Subcutaneous preadipocyte (primary cell): ENCODE measurements at places on chromosomes 2 and 18. TPM values are rescaled to one million over a fixed set of nuclear protein-coding genes. Genes with fewer than 3 reads are reported as not detected.

COL4A4 gene
- total RNA-seq: under 0.01 TPM in 2 replicates

SERPINB11 gene
- total RNA-seq: not detected in 2 replicates

ATOH8 gene
- total RNA-seq: 5.5 and 7.7 TPM in 2 replicates

SFTPB gene
- not detected in 2 replicates for total RNA-seq

SOX11 gene
- total RNA-seq: not detected in 2 replicates

KANSL1L gene
- 11.4 and 12.3 TPM in 2 replicates for total RNA-seq

ALPG gene
- total RNA-seq: not detected in 2 replicates

ALPP gene
- not detected in 2 replicates for total RNA-seq

GALNT3 gene
- total RNA-seq: under 0.01 and 0.20 TPM in 2 replicates

GCFC2 gene
- 14.7 and 19.7 TPM in 2 replicates for total RNA-seq

IL1RN gene
- total RNA-seq: 0.37 TPM in 1 of 2 replicates, not detected in the other
